Renal cortex interstitium (tissue), 15 donors: ENCODE measurements at places on chromosomes 5 and 9.

GRCh38 chr9:84301851-84302250, 38.7 kb downstream of the SLC28A3 start:
- no peak for DNase-seq

DNA sequence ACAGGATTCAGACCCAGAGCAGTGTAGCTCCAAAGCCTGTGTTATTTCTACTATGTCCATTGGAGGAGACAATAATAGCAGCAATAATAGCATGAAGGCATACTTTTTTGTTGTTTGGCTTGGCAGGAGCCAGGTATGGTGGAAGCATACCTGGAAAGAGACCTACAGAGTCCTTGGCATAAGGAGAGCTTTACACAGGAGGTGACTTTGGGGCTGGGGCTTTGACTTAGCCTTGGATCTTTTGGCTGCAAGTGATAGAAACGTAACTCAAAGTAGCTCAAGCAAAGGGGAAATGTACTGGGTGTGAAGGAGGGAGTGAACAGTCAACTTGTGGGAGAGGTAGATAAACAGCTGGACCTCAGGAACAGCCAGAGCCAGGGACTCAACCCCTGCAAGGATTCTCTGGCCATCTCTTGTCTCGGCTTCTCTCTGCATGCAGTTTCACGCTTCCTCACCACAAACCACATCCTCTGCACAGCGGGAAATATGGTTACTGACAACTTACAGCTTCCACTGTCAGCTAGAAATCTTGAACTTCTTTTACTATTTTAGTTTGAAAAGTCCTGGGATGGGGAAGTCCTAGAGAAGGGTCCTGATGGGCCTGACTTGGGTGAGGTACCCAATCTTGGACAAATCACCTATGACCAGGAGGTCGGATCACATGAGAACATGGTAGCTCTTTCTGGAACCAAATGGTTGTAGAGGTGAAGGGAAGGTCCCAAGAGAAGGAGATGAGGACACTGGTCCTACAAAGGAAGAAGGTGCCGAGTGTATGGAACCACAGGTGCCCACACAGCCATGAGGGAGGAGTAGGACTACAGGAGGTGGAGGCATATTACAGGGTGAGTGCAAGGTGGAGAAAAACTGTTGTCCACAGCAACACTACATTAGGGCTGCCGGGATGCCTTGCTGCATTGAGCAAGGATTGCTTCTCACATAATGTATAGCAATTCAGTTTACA, 47.0 kb upstream of the TGFBR1 start:
- no peak for DNase-seq

GRCh38 chr5:67983251-67984110, 232.1 kb upstream of the PIK3R1 start:
- DNase-seq, result no peak

GRCh38 chr5:115324021-115324420, 27.6 kb upstream of the CCDC112 start:
- DNase-seq, result no peak

DNA sequence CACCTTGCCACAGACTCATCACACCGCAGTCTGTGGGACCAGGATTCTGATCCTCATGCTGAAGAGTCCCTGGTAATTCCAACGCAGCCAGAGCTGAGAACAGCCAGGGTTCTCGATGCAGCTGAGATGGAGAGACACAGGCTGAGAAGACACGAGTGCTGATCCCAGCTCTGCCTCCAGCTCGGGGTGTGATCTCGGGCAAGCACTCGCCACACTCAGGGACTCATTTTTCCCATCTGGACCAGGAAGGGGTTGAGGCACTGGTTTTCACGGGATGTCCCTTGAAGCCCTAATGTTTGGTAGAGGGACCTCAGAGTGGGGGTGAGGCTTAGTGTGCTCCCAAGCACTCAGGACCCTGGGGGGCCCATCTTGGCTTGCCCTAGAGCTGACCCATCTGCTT, 200.4 kb downstream of the CDK5RAP2 start:
- no peak for DNase-seq

GRCh38 chr9:137417161-137418021, 5.6 kb downstream of the EXD3 start:
- DNase-seq, result no peak

GRCh38 chr5:172815631-172816030, 18.4 kb upstream of the ERGIC1 start:
- DNase-seq, result no peak

GRCh38 chr5:120533581-120533980, 69.5 kb downstream of the PRR16 start:
- DNase-seq, result no peak

- no peak for DNase-seq
Measured at GRCh38 chr5:138662599-138662998, 87.4 kb upstream of the HSPA9 start.

DNA sequence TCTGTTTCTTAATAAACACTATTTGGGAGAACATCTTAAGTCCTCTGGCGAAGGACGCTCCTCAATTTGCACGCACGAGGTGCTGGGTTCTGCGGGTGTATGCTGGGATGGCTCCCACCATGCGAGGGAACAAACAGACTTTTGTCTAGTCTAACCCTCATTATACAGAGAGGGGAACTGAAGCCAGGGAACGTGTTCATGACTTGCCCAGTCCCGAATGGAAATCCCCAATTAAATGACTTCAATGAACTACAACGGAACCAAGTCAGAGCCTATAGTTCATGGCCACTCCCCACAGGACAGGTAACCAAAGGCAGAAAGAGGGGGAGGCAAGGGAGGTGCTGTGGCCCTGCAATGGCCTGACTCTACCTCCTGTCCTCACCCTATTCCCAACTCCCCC, 9.3 kb downstream of the TLE1 start:
- no peak for DNase-seq

GRCh38 chr5:91699429-91699828, 316.3 kb upstream of the ARRDC3 start:
- no peak for DNase-seq

- no peak for DNase-seq
Measured at GRCh38 chr5:33737284-33737683, 154.5 kb downstream of the ADAMTS12 start.

DNA sequence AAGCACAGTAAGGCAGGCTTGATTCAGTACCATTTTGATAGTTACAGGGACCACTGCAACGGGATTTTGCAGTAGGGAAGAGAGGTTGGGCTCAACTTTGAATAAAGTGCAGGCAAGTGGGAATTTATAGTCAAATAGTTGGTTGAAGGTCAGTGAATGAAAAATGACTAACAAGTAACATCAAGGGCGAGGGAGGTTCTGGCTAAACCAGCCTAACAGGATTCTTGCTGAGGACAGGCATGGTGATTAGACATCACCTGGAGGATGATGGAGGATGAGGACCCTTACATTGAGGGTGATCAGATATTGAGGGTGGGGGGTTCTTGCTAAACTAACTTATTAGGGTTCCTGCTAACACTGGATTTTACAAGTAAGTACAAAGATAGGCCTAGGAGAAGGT, 66.1 kb upstream of the SMC5 start:
- no peak for DNase-seq

- DNase-seq, result no peak
Measured at GRCh38 chr5:118144540-118144939, 843.8 kb downstream of the DTWD2 start.

- no peak for DNase-seq
Measured at GRCh38 chr9:129934780-129935179, 99.5 kb downstream of the USP20 start.

DNA sequence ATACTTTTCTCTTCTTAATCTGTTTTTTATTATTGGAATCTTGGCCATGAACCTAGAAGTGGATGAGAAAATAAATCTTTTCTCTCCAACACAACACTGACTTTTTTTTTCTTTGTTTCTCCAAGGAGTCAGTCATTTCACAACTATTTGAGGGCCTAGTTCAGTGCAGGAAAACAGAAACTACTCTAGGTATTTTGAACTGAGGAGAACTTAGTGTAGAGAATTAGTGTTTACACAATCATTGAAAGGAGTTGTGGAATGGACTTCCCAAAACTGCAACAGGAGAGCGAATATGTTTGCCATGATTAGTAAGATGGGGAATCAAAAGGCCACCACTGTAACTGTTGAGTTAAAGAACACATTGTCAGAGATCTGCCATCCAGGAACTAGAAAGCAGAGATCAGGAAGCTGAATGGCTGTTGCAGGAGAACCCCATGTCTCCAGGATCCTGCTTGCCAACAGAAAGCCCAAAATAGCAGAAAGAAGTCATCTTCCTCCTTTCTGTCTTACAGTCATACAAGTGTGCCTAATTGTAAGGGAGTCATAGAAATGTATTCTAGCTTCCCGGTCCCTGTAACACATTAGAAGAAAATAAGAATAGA, 20.3 kb upstream of the PCDH1 start:
- DNase-seq, result no peak

GRCh38 chr5:43192558-43193180, 644 bp downstream of the NIM1K start:
- no peak for DNase-seq

- no peak for DNase-seq
Measured at GRCh38 chr9:1120500-1121165, 70.5 kb downstream of the DMRT2 start.

DNA sequence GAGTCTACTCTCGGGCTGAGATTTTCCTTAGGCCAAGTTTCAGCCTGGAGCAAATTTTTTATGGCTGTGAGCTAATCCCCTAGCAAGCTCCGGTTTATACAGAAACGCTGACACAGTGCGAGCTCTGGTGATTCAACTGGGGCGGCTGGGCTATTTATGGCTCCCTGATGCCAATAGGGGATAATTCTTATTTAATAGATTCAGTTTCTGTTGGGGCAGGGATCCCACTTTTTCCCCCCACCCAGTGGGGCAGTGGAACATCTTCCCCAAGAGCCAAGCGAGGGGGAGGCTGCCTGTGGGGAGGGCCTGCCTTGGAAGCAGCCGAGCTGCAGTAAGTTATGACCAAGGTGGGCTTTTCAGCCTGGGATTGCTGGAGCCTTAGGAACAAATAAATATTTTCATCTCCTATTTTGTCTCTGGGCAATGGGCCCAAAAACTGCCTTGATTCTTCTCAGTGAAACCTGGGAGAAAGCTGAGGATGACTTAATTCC, 129.1 kb downstream of the MACROH2A1 start:
- DNase-seq, result no peak

- DNase-seq, result no peak
Measured at GRCh38 chr5:84045964-84046363, 325.3 kb upstream of the HAPLN1 start.

DNA sequence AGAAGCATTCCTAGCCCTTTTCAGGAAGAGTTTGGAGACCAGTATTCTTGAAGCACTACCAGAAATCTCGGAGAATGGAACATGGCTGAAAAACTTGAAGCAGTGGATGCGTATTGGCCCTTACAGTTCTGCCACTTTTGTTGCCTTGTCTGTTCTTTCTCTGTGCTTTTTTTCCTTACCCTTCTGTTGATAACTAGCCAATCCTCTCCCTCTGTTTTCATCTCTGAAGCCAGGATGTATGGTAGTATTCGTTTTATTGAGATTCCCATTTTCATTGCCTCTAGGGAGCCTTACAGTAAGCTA, 564 bp upstream of the CCNH start:
- DNase-seq, result no peak

DNA sequence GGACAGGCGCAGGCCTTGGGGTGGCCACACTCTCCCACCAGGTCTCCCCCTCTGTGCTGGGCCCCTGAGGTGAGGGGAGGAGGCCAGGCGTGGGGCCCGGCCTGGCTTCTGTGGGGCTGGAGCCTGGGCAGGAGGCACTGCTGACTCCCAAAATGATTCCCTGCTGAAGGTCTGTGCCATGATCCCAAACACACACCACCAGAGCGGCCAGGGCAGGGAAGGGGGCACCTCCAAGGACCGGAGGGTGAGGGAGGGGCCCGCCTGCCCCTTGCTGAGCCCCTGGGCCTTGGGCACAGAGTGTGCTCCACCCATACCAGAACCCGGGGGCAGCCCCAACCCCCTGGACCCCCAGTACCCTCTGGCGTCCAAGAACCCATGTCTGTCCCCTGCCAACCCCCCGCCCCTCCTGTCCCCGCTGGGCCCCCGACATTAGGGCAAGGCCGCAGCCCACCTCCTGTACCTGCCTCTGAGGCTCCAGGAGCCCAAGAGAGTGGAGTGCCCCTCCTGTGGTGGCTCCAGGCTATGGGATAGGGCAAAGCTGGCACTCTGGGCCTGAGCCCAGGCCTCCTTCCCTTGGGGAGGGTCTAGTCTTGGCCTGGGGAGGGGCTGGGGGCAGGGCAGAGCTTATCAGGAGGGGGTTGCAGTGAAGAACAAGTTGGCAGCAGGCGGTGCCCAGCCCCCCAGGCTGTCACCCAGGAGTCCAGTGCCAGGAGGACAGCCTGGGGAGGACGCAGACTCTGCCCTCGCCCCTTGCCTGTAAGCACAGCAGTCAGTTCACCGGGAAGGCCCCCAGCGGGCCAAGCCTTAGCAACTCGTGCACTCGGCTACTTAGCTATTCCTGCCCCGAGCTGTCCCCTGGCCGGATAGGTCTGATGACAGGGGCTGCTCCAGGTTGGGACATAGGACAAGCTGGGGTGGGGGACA, 2.6 kb upstream of the EGFL7 start:
- no peak for DNase-seq

- no peak for DNase-seq
Measured at GRCh38 chr5:10648806-10649665, 85.2 kb downstream of the ANKRD33B start.

GRCh38 chr9:99303177-99303576, 81.1 kb downstream of the SEC61B start:
- DNase-seq, result no peak

DNA sequence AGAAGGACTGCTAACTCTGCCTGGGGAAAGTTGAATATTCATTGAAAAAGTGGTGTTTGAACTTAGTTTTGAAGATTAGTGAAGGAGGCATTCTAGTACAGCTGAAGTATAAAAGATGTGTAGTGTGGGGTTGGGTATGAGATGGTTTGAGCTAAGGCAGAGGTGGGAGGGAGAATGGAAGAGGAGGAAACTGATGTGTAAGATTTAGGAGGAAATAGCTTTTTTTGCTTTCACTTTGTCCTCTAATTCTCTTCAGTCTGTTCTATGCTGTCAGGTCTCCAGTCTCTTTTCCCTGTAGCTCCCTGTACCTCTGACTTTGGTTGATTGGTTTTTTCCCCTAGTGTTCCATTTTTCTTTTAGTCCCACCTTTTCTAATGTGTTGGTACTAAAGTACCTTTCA, 9.0 kb downstream of the CREBRF start:
- no peak for DNase-seq

DNA sequence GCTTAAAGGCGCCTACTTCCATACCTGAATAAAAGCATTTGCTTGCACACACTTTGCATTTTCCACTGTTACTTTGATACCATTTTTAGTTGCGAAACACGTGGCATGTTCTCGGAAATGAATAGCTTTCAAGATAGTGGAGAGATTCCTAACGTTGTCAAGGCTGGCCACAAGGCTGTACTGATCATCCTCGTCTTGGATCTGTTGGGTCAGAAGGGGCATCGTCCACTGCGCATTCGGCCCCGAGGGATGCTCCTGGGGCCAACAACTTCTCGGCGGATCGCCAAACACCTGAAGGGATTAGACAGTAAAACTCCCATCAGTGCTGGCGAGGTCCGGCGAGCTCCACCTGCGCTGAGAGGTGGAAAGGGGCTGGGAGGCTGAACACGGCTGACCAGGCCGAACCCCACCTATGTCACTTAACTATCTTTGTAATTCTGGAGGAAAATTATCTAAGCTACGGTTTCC, 599 bp downstream of the RAD1 start:
- DNase-seq, result no peak
